ENCODE measurements at places on chromosomes 16 and 17.

GRCh38 chr16:79422064-79422463 lies 178.5 kb downstream of the MAF start:
- no peak for DNase-seq

GRCh38 chr17:12256380-12256995 lies 235.8 kb downstream of the MAP2K4 start:
- no peak for DNase-seq

- peak; percentile 72 for DNase-seq
Measured at GRCh38 chr17:37844158-37844976, 79.8 kb upstream of the TBC1D3K start.

GRCh38 chr17:51056813-51057510 lies 63.7 kb downstream of the SPAG9 start:
- no peak for DNase-seq

DNA sequence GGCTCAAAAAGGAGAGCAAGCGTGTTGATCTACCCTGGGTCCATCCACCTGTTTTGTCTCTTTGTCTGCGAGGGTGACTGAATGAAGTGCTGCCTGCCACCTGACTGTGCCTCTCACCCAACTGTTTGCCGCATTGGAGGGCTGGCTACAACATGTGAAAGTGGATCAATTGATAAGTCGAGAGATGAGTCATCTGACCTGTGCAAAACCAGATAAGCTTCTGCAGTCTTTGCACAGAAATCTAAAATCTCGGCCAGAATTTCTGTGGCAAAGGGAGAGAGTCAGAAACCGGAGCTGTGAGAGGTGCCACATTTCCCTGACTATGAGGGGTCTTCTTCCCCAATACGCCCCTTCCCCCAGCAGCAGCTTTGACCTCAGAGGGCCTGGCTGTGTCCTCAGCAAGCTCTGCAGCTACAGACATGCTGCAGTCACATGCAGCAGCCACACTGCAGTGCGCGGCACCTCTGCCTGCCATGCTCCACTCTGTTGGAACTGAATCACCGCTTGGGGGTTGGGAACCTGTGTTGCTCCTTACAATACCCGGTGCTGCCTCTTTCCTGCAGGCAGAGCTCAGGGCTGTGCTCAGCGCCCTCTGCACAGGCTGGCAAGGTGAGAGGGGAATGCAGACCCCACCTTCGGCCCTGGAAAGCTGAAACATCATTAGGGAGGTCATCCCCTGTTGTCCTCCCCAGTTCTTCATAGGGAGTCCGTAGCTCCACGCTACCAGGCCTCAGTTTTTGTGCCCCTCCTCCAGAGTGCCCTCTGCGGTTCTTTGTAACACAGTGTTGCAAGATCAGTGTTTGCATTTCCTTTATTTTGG lies 16.2 kb upstream of the HAS3 start:
- no peak for DNase-seq

Measured in Right ventricle myocardium superior (tissue), 1 donor.